ENCODE measurements at places on chromosomes 16 and 17. TPM values are rescaled to one million over a fixed set of nuclear protein-coding genes. Genes with fewer than 3 reads are reported as not detected.

SCIMP gene
- polyA plus RNA-seq, result 0.11 TPM

EXOC3L1 gene
- 0.28 TPM for polyA plus RNA-seq

ATF7IP2 gene
- polyA plus RNA-seq, result 1.1 TPM

TMEM114 gene
- not detected for polyA plus RNA-seq

ADAM11 gene
- polyA plus RNA-seq, result 0.09 TPM

GINS2 gene
- 6.5 TPM for polyA plus RNA-seq

FAM171A2 gene
- polyA plus RNA-seq, result 0.46 TPM

KRT32 gene
- polyA plus RNA-seq, result not detected

TBC1D3G gene
- polyA plus RNA-seq, result not detected

KCNJ18 gene
- not detected for polyA plus RNA-seq

HOXB1 gene
- not detected for polyA plus RNA-seq

SHISA6 gene
- not detected for polyA plus RNA-seq

KCNJ2 gene
- 0.75 TPM for polyA plus RNA-seq
